ENCODE measurements at places on chromosomes 7 and 10.

DNA sequence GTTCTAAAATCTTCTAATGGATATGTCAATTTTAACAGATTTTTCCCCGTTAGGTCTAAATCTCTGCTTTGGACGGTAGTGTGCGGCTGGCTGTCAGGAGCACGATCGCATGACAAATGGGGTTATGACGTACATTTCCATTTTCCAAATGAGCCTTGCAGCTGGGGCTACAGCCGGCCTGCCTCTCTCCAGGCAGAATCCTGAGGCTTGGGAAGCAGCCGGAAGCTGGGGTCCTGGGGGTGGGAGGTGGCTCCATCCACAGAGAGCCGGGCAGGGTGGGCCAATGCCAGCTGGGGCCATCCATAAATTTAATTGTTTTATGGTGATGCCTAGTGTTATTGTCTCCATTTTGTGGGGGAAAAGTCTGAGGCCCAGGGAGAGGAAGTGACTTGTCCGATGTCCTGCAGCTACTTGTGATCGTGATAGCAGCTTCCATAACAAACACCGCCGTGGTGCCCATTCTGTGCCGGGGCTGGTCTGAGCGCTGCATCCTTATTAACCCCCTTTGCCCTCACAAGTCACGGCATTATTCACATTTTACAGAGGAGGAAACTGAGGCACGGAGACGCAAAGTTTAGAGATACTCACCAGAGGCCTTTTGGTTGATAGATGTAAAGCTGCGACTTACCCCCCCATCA lies 53.0 kb upstream of the EBF3 start:
- no peak for DNase-seq

DNA sequence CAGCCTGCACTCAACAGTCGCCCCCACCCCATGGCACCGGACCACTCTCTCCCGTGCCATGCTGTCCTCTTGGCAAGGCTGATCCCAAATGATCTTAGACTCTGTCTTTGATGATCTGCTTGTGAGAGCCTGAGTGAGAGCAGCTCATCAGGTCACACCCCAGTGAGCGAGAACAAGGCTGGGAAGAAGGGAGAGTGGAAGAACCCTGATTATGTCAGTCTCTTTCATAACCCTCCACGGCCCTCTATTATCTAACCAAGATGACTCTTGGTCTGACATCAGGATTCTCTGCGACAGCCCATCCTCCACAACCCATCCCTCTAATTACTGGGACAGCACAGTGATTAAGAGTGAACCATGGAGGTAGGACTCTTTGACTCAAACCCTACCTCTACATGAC lies 53.1 kb upstream of the C7orf33 start:
- DNase-seq: no peak

GRCh38 chr7:37718585-37718984 lies 35.0 kb downstream of the GPR141 start:
- DNase-seq: no peak

DNA sequence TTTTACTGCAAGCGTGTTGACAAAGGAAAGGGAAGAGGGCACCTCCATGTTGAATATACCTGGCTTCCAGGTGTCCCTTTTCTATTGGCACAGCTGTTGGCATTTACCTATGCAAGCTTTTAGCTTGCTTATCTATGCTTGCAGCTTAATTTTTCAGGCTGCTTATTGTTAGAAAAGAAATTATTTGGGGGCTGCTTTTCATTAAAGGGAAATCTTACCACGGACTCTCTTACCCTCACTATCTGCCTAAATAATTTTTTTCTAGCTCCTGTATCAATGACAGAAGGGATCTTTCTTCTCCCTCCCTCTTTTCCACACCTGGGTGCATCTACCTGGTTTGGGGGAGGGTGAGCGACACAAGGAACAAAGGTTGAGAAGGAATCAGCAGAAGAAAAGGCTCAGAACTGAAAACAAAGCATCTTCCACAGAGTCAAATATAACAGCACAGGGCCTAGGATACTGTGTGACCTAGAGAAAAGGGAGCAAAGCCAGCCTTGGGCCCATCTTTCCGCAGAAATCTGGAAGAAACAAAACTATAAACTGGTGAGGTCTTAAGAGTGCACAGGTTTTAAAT lies 15.2 kb upstream of the GJC3 start:
- no peak for DNase-seq

GRCh38 chr10:125203186-125203800 lies 42.9 kb upstream of the CTBP2 start:
- no peak for DNase-seq

GRCh38 chr7:55534916-55535590 lies 37.2 kb downstream of the VOPP1 start:
- DNase-seq: no peak

DNA sequence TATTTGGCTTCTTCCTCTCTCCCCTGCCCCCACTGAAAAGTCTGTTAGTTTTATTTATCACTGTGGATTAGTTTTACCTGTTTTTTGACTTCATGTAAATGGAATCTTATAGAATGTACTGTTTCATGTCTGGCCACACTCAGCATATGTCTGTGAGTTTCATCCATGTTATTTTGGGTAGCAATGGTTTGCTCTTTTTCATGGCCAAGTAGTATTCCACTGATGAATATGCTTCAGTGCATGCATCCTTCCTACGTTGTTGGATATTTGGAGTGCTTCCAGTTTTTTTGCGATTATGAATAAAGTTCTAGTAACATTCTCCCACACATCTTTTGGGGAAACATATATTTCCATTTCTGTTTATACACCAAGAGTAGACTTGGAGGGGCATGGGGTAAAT lies 19.1 kb downstream of the TCF7L2 start:
- no peak for DNase-seq

- DNase-seq: no peak
These were observed 24.1 kb upstream of the ZC3HAV1L start for GRCh38 chr7:139059905-139060304.

DNA sequence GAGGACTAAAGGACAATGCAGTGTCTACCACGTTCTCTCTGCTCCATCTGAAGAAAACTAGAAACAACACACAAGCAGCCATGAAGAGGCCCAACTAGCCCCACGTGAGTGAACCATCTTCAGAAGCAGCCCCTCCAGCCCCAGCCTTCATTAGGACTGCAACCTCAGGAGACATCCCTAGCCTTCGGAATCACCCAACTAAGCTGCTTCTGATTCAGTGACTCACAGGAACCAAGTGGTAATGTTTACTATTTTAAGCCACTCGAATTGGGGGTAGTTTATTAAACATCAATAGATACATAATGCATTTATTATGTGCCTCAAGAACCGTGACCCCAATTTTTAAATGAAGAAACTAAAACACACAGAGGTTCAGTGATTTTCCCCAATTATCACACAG lies 22.6 kb downstream of the ARHGAP12 start:
- no peak for DNase-seq

GRCh38 chr10:60239228-60239627 lies 150.4 kb downstream of the ANK3 start:
- no peak for DNase-seq

- no peak for DNase-seq
These were observed 23.3 kb downstream of the BPGM start for GRCh38 chr7:134669845-134670373.

GRCh38 chr7:4665661-4666060 lies 16.4 kb upstream of the FOXK1 start:
- no peak for DNase-seq

Data from NCI-H524 treated with DMSO at 0.1 percent for 48 hours (cell line).